ENCODE measurements at places on chromosomes 3 and 15. TPM values are rescaled to one million over a fixed set of nuclear protein-coding genes. Genes with fewer than 3 reads are reported as not detected.
A peak's percentile ranks its signal among the peaks of the same experiment; 100 is the strongest.

DNA sequence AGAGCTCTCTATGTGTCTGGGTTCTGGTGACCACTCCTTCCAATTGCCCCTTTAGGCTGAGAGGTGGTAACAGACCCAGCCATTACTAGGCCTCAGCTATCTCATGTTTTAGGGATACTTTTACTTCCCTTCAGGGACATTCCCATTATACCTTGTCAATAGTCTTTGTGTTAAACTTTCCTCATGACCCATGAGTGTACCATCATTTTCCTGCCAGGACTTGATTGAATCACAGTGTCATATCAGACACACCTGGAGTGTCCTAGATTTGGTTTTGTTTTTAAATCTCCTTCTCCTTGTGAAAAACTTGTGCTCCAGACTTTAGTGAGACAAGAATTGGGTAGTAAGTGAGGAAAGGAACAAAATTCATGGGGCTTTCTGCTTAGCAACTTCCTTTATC, 136.6 kb downstream of the KCNAB1 start:
- no peak for DNase-seq

DNA sequence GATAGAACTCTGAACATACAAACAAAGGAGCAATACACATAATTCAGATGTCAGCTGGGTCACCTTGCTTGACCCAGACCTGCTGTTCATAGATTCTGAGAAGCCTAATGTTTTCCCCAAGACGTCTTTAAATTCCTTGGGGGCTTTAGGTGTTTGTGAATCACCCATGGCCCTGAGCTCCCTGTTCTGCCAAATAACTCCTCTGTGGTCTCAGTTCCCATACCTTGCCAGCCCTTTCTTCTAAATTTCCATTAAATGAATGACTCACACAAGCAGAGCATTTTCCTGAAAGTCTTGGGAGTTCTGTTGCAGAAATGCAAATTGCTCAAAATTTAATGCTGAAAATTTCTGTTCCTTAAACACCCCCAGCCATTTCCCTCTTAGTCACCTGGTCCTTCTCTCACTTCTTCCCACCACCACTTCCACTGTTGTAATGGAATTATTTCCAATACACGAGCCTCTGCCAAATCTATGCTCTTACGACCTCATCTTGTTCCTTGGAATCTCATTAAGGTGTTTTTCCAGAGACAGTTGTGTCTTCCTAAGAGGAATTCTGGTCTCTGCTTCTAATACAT, 33.4 kb upstream of the PSMD6 start:
- DNase-seq: no peak

GRCh38 chr3:128194843-128195242, 41.6 kb downstream of the EEFSEC start:
- DNase-seq: peak; percentile 39

GRCh38 chr3:58585994-58586393, 8.8 kb upstream of the FAM107A start:
- DNase-seq: no peak

SEMA5B gene
- polyA plus RNA-seq: 3.2 TPM

RNF7 gene
- polyA plus RNA-seq: 91.3 TPM

FRMD5 gene
- 13.3 TPM for polyA plus RNA-seq

RPS17 gene
- polyA plus RNA-seq: 1,611 TPM

HTR3E gene
- polyA plus RNA-seq: not detected

- DNase-seq: no peak
These were observed 68.1 kb downstream of the PPARG start for GRCh38 chr3:12356996-12357395.

DNA sequence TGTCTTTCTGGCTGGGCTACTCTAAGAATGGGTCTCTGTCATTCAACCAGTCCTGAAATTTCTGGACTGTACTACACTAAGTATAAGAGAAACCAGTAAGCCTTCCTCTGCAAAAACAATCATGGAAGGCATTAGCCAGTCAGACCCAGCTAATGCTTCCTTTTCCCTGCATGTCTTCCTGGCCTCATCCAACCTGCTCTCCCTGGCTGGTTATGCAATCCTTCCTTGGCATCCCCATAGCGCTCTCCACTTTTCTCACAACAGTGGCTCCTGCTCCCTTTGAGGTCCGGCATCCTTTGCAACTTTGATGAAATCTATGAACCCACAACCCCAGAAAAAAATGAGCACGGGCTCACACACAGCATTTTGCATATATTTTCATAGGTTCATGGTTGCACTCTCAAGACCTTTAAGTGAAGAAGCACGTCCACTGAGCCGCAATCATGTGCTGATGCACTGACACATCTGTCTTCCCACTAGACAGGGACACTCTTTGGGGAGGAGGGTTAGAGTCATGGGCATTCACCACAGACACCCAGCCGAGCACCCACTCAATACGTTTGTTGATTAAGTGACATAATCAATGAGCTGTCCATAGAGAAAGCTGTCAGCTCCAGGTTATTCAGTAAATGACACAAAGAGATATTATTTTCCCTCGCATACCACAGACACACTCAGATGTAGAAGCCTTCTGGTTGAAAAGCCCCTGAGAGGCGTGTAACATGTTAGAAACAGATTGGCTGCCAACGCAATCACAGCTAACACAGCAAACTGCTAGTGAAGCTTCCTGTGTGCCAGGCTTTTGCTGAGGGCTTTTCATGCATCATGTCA, 66.7 kb downstream of the PLD1 start:
- DNase-seq: no peak

GRCh38 chr3:131174752-131175151, 148.1 kb downstream of the NEK11 start:
- no peak for DNase-seq

DNA sequence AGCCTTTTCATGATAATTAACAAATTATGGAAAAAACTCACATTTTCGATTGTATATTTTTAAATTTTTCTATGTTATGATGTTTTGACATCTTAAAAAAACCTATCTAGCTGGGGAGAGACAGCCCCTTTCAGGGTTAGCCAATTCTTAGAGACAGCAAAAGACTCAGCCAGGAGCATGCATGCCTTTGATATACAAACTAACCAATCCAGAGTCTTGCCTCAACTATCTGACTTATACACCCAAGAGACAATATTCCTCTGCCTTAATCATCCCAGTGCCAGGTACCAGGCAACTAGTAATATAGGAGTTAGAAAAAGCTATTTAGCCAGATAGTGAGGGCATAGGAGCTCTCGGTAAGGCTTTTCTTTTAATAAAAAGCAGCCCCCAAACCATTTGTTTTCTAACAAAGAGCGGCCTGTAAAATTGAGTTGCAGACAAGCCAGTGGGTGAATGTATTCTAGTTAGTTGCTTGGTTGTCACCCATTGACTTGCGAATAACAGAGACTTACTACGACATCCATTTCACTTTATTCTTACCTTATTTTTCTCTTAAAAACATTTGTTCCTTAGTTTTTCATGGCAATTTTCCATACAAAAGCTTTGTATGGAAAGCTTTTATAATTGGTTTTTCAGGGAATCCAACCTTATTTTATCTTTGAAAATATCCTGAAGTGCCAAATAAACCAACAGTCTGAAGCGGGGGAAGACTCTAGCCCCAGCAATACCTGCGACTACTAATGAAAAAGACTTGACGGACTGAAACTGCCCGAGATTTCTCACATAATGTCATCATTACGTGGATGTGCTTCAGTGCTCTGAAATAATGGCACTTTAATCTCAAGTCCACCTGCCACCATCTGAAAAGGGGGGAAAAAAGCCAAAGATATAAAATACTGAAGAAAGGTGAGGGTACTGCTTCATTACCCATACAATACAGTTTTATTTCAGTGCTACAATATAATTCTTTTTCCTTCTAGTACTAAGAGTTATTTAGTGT, 64.6 kb upstream of the ATP2C1 start:
- DNase-seq: no peak

GRCh38 chr15:73550190-73550589, 83.0 kb downstream of the NPTN start:
- DNase-seq: no peak

DNA sequence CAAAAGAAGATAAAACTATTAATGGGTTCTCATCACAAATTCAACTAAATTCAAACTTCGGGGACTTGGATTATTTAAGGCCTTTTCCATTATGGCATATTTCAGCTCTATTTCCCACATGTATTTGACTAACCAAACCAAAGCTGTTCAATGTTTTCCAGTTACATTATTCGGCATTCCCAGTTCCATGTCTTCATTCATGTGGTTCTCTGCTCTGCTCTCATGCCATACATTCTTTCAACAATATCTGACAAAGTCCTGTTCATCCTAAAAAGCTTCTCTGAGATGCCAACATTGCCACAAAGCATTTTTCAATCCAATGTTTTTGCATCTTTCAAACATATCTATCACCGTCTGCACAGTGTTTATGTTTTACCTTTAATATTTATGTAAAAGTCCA, 141.4 kb downstream of the GREM1 start:
- no peak for DNase-seq

CADPS gene
- polyA plus RNA-seq: 12.9 TPM

BFSP2 gene
- not detected for polyA plus RNA-seq

DNA sequence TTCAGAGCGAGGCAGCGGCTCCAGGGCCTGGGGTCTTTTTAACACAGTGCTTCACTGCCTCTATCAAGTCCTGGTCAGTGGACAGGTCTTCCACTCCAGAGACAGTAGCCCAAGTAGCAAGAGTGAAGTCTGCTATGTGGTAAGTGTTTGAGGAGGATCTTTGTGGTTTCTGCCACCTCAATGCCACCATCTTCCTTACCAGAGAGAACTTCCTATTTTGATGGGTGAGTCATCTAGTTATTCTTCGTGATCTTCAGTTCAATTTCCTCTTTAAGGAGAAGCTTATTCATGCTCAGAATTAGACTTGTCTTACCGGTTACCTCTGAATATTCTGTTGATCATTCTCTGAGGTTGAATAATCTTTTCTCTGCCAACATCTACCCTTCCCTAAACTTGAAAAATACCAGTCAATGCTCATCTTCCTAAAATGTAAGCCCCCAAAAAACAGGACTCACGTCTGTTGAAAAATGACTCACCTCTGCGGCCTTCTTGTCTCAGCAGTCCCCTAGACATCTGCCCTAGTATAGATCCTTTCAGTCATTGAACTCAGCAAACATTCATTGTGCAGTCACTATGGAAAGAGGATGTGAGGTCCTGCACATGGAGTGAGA, 32.2 kb upstream of the BCL6 start:
- DNase-seq: no peak

DNA sequence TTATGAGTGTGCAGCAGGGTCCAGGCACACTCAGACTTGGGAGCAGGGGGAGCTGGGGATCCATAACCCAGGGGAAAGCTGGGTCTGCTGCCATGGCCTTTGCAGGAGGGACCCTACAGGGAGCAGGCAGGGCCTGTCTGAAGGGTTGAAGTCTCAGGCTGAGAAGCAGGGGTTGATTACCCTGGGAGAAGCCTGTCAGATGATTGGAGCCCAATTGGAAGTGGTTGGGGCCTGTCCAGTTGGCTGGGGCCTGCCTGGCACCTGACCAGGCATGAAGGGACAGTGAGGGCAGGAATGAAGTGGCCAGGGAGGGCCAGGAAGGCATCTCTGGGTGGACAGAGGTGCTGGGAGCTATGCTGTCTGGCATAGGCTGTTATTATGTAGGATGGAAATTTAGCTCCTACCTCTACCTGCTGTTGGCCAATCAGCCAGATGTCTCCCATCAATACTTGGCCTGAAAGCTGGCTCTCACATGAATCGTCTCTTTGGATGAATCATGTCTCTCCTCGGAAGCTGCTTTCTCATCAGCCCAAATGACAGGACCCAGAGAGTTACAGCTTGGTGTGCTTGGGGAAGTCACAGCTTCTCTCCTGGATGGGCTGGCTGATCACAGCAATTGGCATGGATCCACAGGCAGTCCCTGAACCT, 27.4 kb upstream of the SLCO2A1 start:
- no peak for DNase-seq

AADACL2 gene
- not detected for polyA plus RNA-seq

INSYN1 gene
- 137 TPM for polyA plus RNA-seq

SPTSSB gene
- polyA plus RNA-seq: not detected

DNA sequence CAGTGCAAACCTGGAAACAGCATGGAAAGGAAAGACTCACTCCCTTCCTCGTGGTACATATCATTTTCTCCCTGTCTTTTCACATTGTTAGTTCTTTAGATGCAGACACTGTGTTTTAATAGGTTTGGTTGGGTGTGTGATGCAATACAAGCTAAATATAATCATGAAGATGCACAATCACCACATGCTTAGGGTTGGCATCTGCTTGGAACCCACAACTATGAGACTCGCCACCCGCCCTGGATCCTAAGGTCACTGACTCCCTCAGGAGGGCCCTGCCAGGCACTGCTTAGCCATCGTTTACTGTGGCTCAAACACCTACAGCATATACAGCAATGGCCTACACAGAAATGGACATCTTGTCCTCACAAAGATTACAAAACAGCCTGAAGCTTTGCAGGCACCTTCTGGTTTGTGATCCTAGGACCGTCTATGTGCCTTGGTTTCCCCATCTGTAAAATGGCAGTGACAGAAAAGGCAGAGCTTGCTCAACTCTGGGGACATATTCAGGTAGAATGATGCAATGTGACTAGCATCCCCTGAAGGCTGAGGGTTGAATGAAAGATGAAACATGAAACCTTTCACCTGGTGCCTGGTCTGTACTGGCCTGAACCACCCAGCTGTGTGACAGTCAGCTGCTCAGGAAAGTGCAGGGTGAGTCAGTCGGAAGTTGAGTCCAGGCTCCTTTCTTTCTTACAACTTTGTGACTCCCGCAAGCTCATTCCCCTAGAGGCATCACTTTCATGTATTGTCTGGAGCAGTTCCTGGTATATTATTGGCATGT, 123.6 kb upstream of the PFN2 start:
- no peak for DNase-seq

DNA sequence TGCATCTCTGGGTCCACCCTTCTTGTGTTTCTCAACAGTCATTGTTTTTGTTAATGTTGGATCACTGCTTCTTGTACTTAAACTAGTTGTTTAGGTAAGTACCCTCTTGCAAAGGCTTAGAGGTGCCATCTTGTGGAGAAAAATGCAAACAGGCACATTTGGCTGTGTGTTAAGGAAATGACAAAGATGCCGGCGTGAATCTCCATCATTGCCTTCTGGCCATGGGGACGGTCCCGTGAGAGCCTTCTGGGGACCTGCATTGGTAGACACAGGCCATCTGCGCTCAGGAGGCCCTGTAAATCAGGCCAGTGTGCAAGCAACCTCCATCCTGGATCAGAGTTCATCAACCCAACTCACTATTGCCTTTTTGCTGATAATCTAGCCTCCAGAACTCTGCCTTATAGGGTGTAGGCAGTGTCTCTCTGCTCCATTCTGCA, 158.6 kb upstream of the NR2E3 start:
- no peak for DNase-seq

Data from heart left ventricle (tissue), 16 donors.